ENCODE measurements at places on chromosomes 5 and 9. TPM values are rescaled to one million over a fixed set of nuclear protein-coding genes. Genes with fewer than 3 reads are reported as not detected.

Gene SPATA31D4
- not detected for total RNA-seq

Gene FOXD4L6
- total RNA-seq: 0.82 TPM

Gene CYLC2
- total RNA-seq: not detected

Gene CWC27
- total RNA-seq: 28.1 TPM

Gene PGM5
- total RNA-seq: 3.3 TPM

Gene LCN9
- total RNA-seq: not detected

Gene FUT7
- not detected for total RNA-seq

Gene ASB6
- 10.6 TPM for total RNA-seq

Gene CTXN3
- total RNA-seq: 13.9 TPM

Gene IL7R
- total RNA-seq: 0.41 TPM

Gene DMRT3
- total RNA-seq: not detected

Gene CCDC183
- 2.0 TPM for total RNA-seq

Gene NMUR2
- total RNA-seq: not detected

All from frontal cortex (tissue), 4 donors.